T-helper 1 cell (primary cell): ENCODE measurements at places on chromosomes 12 and 14.

- no peak for DNase-seq
Observed at GRCh38 chr14:76673261-76673660, 88.0 kb upstream of the VASH1 start.

DNA sequence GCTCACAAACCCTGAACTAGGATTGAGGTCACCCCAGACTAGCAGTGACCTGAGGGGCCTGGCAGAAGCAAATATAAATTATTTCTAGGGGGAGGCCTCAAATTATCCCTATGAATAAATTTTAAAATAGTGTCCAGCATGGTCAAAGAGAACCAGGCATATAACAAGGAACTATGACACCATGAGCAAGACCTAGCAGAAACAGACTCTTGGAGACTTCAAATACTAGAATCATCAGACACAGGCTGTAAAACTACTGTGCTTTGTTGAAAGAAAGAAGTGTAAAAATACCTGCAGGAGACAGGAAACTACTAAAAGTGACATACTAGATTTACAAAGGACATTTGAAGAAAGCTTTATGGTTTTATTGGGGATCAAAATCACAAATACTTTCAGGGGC lies 3.2 kb upstream of the BCL7A start:
- no peak for DNase-seq

DNA sequence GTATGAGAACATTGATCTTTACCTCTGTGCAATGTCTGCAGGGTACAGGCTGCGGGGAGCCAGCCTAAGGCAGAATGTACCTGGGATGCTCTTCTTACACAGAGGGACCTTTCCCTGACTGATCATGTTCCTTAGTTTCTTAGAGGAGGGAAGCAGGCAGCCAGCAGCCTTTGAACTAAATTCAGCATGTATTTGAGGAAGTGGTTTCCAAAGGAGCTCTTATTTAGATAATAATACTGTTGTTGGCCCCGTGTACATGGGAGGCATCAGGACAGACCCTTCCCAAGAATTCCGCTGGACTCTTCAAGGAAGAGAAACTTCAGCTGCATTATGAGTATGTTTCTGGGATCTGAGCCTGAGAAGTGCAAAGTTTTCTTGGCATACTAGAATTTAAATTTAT lies 98.8 kb downstream of the CCDC92 start:
- DNase-seq = no peak

DNA sequence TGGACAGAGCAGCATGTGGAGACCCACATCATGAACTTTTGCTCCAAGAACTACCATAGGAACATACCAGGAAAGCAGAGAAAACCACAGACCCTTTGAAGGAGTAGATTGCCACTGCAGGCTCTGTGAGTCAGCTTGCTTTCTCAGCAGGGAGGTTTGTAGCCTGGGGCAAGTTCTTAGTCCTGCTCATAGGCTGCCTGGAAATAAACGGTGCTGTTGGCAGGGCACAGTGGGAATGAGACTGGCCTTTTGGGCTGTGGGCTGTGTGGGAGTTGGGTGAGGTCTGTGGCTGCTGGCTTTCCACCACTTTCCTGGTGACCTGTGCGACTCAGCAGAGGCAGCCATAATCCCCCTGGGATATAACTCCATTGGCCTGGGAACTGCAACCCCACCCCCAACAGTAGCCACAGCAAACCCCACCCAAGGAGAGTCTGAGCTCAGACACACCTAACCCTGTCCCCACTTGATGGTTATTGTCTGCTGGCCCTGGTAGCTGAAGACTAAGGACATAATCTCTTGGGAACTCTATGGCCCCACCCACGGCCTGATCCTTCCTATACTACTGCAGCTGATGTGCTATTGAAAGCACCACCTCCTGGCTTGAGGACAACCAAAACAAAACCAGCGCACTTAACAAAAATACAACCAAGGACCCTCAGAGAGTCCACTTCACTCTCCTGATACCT lies 192.1 kb upstream of the GARIN6 start:
- no peak for DNase-seq

- no peak for DNase-seq
Observed at GRCh38 chr12:49954863-49955830, 4.6 kb downstream of the AQP2 start.

DNA sequence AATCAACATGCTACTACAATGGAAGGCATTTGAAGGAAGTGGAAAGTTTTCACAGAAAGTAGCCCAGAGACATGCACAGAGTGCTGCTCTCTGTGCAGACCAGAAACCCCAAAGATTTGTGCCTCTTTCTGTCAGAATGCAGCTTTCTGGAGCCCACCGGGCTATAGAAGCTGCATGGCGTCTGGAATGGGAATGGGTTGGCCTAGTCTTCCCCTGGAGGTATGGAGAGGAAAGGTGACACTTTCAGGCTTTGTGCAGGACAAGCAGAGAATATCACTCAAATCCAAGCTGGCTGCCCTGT lies 21.3 kb upstream of the ZFP36L1 start:
- DNase-seq = no peak

DNA sequence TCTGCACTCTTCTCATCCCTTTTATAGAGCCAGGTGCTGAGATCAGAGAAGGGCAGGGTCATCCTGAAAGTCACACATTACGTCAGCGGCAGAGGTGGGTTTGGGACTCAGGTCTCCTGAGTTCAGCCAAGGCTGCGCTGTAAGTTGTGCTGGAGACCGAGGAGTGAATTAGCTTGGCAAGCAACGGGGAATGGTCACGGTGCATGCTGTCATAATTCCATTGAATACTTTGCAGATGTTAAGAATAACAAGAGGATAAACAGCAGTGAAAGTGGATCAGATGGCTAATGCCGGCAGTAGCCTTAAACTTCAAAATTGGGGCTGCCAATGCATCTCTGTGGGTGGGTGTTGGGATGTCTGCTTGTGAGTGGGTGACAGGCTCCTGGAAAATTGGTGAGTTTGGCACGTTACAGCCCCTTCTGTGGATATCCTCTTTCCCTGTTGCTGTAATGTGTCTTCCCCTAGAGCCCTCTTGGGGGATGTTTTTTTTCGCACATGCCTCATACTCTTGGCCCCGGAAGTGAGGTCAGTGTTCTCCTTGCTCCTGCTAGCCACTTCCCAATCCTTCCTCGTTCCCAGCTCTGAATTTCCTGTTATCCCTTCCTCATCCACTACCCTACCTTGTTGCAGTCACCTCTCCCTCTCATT lies 287.1 kb upstream of the SRRM4 start:
- DNase-seq = no peak

DNA sequence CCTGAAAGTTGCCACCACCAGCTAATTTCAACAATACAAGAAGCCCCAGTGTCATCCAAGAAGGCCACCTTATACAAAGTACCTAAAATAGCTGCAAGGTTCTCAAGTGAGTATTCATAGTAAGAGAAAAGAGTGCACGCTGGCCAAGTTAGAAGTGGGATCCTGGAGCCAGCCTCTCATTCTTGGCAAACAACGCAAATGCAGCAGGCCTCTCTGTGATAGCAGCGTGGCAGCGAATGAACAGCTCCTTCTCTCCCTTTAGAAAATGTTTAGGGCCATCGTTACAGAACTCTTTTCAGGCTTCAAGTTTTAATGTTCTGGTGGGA lies 78.0 kb upstream of the IFNG-AS1 start:
- no peak for DNase-seq

- no peak for DNase-seq
Observed at GRCh38 chr12:30152705-30153104, 369.0 kb upstream of the TMTC1 start.

GRCh38 chr14:53462931-53463778 lies 310.0 kb upstream of the DDHD1 start:
- no peak for DNase-seq

DNA sequence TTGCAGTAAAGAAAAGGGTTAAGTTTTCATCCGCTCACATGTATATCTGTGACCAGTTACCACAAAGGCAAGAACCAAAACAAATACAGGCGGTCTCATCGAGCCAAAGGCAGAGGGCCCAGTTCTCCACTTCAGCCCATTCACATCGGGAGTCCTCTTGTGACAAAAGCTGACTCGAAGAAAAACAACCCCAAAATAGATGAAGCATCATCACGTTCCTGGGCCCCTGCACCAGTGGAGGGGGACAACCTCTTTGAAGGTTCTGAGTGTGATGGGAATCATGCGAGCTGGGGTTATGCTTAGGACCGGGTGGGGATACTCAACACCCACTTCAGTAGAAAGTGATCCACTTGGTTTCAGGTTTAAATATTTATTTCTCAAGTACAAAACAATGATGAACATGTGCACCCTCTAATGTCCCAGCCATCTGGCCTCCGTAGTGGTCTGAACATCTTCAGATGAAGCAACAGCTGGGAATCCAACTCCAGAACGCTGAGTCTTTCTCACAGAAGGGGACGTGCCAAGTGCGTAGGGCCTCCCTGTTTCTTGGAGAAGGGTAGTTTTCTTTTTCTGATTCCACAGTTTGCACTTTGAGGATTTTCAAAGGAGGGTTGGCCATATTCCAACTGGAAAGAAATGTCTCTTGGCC lies 8.4 kb downstream of the GSC start:
- DNase-seq = no peak

DNA sequence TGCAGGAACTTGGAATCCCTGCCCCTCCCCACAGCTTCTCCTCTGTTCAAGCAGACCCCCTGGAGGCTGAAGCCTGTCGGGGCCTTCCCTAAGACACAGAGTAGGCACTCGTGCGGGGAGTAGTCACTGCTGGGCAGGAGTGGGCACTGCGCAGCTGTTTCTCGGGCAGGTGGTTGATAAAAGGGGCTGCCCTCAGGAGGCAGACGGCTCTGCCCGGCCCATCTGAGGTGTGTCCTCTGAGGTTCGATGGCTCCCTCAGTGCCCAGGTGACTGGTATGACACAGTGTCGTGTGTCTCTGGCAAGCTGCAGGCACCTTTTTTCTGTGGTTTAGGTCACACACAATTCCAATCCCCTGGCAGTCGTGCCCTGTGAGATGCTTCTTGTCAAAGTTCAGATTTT lies 10.1 kb downstream of the GALNT16 start:
- no peak for DNase-seq

DNA sequence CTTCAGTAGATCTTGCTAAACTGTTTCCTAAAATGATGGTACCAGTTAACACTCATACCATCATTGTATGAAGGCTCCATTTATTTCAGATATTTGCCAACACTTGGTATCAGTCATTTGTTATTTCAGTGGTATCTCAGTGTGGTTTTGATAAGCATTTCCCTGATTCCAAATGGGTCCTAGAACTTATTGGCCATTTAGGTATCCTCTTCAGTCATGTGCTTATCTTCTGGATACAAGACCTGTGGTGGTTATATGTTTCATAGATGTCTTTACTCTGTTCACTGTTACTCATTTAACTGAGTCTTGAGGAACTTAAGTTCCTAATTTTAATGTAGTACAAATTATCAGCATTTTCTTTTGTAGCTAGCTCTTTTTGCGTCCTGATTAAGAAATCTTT lies 13.5 kb downstream of the SINHCAF start:
- no peak for DNase-seq

GRCh38 chr12:6092784-6093722 lies 31.4 kb downstream of the VWF start:
- no peak for DNase-seq

GRCh38 chr12:39587225-39587624 lies 32.4 kb downstream of the ABCD2 start:
- DNase-seq = no peak

- DNase-seq = no peak
Observed at GRCh38 chr12:2520722-2521246, 274.0 kb upstream of the FKBP4 start.

GRCh38 chr12:16282978-16283377 lies 5.5 kb upstream of the SLC15A5 start:
- DNase-seq = no peak

DNA sequence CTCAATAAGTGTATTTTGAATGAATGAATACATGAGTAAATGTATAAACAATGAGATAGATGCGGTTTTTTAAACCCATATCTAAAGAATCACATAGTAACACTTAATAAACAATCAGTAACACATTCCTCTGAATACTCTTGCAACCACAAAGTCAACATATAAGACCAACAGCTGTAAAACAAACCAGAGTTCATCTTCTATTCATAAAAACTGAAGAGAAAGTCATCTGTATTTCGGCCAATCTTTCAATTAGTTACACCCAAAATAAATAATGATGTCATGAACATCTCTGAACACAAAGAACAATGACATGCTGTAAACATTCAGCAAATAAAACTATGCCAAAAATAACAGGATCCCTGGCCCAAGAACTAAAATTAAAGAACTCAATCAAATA lies 47.2 kb downstream of the ARMH4 start:
- DNase-seq = no peak

- DNase-seq = no peak
Observed at GRCh38 chr12:113818833-113819232, 147.3 kb downstream of the RBM19 start.

DNA sequence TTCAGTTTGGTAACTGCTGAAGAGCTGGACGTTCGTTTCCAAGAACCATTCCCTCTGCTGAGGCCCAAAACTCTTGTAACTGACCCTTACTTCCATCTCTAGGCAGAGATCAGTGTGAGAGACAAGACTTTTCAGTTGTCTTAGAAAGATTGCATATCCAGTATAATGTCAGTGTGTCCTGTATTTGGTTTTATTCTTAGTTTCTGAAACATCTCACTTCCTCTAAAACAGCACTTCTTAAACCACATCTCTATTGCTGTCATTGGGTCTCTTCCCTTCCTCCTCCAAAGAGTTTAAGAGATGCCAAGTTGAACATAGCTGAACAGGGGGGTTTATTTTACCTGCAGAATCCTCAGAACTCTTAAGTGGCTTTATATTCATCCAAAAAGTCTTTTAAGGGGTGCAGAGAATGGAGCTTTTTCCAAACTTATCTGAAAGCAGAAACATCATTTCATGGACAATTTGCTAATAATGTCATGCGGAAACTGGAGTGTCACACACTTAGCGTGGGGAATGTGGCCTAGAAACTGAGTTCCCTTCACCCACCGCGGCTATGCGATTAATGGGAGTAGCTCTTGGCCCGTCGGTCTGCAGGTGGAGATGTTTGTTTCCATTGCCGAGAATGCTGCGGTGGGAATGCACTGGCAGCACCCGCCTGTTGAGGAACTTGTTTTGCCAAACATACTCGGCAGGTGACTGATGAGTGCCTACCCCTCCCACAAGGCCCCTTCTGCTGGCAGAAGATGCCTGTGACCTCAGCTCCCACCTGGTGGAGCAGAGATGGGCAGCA lies 148.2 kb downstream of the ADGRD1 start:
- DNase-seq = no peak

- no peak for DNase-seq
Observed at GRCh38 chr14:78341827-78342389, 171.7 kb downstream of the NRXN3 start.

GRCh38 chr14:74879427-74880182 lies 2.1 kb upstream of the DLST start:
- no peak for DNase-seq

- DNase-seq = no peak
Observed at GRCh38 chr12:30862486-30862885, 64.1 kb upstream of the TSPAN11 start.

GRCh38 chr14:70988452-70988851 lies 81.2 kb downstream of the PCNX1 start:
- DNase-seq = no peak

DNA sequence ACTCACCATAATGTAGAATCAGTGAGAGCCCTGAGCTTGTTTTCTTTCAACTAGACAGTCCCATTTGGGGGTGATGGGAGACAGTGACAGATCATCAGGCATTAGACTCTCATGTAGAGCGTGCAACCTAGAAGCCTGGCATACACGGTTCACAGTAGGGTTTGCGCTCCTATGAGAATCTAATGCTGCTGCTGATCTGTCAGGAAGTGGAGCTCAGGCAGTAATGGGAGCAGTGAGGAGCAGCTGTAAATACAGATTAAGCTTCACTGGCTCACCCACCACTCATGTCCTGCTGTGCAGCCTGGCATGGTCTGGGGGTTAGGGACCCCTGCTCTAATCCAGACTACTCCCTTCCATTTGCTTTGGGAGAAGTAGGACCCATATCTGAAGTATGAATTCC lies 55.6 kb downstream of the FNTB start:
- no peak for DNase-seq
